ENCODE measurements at places on chromosomes 5 and 9.

DNA sequence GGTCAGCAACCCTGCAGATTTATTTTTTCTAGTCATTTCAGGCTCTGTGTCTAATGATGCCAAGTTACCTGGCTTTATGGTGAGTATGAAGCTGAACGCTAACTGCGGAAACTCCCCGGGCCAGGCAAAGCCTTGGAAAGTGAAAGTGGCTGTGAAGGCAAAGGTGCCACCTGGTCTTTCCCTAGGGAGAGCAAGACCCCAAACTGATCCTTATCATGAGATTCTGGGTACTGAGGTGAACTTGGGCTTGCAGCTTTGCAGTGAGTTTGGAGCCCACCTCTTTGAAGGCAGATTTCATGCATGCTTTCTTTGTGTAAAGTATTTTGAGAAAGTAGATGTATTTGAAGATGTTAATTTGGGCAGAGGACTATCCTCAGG lies 63.3 kb downstream of the CARTPT start:
- no peak for DNase-seq

DNA sequence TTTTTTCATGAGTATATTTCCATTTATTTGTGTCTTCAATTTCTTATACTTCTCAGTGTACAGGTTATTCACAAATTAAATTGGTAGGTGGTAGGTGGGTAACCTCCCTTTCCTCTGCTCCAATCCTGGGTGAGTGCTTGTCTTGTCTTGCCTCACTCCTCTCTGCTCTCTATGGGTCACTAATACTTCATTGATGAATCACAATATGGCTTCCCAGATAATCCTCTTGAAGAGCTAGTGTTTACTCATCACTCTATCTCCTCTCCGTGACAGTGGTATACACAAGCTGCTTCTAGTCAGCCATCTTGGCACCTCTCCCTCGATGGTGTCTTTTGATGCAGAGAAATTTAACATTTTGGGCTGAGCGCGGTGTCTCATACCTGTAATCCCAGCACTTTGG lies 331.8 kb upstream of the NMUR2 start:
- no peak for DNase-seq

DNA sequence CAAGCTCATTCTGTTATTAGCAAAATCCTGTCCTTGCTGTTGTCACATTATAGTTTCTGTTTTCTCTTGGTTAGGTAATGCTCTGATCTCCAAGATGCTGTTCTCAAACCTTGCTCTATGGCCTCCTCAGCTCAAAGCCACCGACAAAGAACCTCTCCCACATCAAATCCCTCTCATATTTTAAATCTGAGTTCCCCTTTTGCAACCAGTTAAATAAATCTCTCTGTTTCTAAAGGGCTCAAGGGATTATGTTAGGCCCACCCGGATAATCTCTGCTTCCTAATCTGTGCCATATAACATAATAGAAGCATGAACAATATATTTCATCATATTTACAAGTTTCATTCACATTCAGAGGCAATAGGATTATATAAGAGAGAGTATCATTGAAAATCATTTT lies 286.0 kb downstream of the CYLC2 start:
- DNase-seq = no peak

GRCh38 chr5:2011481-2012411 lies 129.0 kb upstream of the IRX4 start:
- no peak for DNase-seq

DNA sequence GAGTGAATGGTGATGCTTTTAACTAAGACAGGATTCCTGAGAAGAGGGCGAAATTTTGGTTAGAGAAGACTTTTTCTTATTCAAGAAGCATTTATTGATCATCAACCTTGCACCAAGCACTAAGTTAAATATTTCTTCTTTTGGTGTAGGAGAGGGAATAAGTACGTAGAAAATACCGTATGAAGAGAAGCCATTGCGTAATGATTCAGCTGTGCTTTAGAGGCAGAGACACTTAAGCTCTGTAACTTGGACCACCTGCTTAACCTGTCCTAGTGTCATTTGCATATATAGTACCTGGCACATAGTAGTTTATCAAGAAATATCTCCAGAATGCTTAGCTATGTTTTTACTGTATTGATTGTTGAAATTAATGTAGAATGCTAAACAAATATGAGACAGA lies 430.9 kb upstream of the ZNF608 start:
- DNase-seq = no peak

GRCh38 chr5:160082614-160083500 lies 36.4 kb downstream of the PWWP2A start:
- no peak for DNase-seq

- DNase-seq = no peak
Measured at GRCh38 chr5:36393656-36394428, 92.1 kb upstream of the RANBP3L start.

GRCh38 chr5:125411071-125411743 lies 664.8 kb upstream of the ZNF608 start:
- peak; percentile 60 for DNase-seq

DNA sequence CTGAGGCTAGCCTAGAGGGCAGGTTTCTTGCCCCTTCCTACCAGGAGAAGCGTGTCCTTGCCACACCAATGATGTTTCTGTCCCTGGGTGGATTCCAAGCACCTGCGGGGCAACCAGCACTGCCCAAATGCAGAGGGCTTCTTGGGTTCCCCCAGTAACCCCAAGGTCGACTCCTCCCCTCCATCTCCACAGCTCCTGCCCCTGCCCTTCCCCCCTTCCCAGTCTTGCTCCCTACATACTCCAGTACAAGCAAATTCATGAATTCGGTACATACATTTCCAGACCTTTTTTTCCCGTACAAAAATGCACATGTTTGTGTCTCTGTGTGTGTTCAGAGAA lies 12.8 kb upstream of the JADE2 start:
- no peak for DNase-seq

DNA sequence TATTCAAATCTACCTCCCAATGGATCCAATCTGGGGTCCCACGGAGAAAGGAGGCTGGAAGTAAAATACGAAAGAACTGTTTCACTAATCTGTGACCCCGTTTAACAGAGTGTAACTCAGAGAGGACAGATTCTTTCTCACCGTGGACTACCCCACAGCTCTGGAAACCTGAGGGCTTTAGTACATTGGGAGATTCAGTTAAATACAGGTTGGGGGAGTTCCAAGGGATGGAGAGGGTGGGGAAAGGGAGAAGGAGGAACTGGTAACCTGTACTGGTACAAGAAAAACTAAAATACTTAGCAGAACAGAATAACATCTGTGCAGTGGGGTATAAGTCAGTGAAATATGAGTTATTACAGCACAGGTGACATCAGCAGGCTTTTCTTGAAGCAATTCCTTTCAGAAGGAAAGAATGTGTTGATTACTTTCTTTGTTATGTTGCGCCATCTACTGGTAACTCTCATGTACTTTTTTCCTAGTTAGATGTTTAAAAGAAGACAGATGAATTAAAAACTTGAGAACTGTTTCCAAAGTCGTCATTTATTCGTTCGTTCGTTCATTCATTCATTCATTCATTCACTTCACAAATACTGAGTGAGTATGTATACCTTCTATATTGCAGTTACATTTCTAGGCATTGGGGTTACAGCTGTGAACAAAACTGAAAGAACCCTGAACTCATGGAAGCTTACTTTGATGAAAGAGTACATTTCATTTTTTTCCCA lies 30.0 kb upstream of the STOM start:
- peak; percentile 33 for DNase-seq

DNA sequence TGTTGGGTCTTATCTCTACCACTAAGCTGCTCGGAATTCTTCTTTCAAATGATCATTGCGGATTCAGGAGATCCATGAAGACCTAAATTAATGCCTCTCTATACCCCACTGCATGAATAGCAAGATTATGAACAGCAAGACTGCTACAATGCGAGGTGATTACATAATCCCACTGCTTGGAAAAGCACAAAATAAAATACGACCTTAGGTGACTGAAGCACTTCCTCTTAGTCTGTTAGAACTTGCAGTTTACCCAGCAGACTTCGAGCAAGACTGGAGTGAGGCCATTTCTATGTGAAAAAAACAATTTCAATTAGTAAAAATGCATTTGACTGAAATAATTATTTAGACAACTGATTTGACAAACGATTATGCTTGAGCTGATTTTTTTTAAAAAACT lies 59.8 kb downstream of the SH3RF2 start:
- no peak for DNase-seq

DNA sequence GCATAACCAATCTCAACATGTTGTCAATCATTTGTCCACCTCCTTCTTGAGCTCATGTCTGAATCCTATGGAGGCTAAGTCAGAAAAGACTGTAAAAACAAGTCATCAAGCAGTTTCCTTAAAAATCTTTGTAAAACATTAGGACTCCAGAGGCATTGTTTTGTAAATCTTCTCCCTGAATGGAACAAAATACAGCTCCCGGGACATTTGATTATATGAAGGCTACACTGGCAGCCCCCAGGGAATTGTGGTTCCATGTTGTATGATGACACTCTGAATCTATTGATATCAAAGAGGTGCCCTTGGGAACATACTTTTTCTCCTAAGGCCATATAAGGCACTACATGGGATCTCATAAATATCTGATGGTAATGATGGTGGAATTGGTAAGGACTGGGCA lies 83.2 kb upstream of the NUDT12 start:
- no peak for DNase-seq

DNA sequence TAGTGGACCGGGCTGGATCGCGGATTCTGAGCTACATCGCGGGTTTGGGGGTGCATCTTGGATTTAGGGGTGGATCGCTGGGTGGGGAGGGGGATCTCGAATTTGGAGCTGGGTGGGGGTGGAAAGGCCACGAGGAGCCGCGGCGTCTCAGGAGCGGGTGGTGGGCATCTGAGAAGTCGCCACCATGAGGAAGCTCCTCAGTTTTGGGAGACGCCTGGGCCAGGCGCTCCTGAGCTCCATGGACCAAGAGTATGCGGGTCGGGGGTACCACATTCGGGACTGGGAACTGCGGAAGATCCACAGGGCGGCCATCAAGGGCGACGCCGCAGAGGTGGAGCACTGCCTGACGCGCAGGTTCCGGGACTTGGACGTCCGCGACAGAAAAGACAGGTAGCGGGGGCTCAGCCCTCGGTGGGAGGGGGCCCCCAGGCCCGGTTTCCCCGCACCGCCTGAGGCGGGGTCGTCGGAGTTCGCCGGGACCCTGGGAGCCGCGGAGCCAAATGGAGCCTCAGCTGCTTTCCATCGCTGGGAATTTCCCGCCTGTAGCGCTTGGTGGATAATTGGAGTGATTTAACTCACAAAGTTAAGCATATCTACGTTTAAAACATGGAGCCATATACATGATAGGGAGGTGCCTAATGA lies 376 bp downstream of the ANKRD18B start:
- DNase-seq = peak; percentile 74

- DNase-seq = no peak
Measured at GRCh38 chr5:85069659-85070640, 685.3 kb upstream of the EDIL3 start.

- no peak for DNase-seq
Measured at GRCh38 chr9:13807118-13807517, 506.8 kb downstream of the NFIB start.

DNA sequence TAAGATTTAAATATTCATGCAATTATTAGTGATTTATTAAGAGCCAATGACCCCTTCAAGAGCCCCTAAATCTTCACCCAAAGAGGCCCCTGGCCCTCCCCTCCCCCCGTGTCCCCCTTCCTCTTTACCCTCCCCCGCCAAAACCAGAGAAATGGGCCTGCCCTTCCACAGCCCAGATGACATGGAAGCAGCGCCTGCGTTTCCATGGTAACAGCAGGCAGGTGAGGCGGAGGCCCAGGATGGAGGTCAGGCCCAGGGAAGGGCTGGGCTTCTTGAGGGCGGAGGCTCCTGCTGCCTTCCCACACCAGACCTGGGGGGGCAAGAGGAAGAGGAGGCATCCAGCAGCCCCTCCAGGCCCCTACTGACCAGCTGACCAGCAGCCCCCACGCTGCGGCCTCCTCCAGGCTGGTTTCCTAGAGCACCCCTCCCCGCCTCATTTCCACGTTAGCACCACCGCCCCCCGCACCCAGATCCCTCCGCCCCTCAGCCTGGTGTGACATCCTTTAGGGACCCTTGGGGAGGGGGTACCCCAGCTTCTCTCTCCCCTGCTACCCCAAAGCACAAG lies 37.4 kb downstream of the UNC5A start:
- DNase-seq = no peak

DNA sequence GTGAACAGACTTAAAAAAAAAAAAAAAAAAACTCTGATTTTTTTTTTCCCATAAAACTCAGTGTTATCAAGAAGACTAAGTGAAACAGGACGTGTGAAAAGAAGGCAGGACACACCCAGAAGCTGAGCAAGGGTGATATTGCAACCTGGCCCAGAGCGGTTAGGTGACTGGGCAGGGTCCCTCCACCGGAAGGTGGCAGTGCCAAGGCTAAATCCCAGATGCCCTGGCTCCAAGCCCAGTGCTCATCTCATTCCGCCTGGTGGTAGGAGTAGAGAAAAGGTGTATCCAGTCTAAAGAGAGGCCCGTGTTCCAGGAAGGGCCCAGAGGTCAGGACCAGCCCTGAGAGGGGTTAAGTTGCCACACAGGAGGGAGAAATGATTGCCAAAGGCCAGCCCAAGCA lies 51.5 kb upstream of the SAP30L start:
- DNase-seq = no peak

DNA sequence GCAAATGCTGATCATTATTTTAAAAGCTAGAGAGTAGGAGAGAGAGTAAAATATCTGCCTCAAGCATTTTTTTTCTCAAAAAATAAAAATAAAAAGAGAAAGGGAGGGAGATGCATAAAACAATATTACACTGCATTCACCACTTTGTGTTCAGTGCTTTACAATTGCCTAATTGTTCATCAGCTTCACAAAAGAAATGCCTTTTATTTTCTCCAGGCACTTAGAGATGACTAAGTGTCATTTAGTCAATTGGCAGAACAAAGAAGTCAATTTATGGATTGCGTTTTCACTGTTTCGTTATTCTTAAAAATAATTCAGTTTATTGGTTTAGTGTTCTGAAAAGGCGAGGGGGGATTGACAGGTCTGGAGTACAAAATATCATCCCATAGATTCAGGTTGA lies 232.5 kb upstream of the CCNH start:
- no peak for DNase-seq

DNA sequence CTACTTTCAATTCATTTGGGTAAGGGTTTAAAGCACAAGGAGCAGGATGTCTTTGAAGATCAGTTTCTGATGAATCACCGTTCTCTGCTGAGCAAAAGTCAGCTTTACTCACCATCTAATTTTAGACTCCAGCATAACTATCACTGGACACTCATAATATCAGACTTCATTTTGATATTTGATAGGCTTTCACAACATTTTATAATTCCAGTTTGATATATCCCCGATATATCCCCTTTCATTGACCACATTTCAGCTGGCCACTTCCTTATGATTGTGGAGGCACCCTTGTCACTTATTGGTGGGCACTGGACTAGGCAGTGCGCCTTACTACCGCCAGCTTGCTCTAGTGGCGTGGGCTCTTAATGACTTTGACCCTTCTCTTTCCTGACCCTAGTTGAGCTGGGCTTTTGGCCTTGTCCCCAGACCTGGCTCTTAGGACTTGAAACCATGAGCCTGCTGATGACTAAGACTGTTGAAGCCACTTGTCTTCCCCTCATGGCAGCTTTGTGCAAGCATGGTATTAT lies 46.8 kb downstream of the CYSTM1 start:
- DNase-seq = no peak

Measured in retina (tissue), 1 donor.